ENCODE measurements at places on chromosomes 13 and 19.

DNA sequence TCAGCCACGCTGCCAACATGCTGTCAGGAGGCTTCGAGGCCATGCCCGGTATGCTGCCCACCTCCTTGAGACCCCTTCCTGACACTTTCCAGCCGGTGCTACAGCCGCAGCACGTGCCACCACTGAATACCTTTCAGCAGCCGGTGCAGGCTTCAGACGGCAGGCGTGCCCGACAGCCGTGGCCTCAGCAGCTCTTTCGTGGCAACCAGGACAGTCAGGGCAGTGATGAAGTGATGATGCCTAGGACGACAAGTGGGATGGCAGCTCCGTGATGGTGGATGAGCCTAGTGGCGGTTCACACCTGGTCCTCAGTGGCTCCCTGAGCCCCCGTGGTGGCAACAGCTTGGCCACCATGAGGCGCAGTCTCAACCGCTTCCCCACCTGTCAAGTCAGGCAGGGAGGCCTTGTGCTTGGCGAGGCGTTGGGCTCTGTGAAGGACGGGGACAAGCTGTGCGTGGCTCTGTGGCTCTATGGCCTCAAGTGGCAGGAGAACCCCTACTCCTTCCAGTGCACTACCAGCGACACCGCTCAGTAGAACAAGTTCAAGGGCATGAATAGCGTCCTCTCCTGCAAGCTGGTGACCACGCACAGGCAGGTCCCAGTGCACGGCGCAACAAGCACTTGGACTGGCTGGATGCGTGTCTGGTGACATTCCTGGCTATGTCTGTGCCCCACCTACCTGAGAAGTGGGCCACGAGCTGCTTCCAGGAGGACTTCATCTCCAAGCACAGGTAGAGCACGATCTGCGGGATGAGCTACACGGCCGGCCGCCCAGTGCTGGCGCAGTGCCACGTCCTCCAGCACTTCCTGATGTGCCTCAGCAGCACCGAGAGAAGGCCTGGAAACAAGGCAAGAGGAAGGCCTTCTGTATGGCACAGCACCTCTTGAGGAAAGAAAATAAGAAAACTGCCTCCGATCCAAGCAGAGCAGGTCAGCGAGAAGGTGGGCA, 18.2 kb upstream of the ZNF14 start:
- no peak for DNase-seq

- DNase-seq, result no peak
These were observed 33.3 kb upstream of the ALOX5AP start for GRCh38 chr13:30702006-30702405.

GRCh38 chr19:1170938-1171754, 2.9 kb downstream of the SBNO2 start:
- no peak for DNase-seq

DNA sequence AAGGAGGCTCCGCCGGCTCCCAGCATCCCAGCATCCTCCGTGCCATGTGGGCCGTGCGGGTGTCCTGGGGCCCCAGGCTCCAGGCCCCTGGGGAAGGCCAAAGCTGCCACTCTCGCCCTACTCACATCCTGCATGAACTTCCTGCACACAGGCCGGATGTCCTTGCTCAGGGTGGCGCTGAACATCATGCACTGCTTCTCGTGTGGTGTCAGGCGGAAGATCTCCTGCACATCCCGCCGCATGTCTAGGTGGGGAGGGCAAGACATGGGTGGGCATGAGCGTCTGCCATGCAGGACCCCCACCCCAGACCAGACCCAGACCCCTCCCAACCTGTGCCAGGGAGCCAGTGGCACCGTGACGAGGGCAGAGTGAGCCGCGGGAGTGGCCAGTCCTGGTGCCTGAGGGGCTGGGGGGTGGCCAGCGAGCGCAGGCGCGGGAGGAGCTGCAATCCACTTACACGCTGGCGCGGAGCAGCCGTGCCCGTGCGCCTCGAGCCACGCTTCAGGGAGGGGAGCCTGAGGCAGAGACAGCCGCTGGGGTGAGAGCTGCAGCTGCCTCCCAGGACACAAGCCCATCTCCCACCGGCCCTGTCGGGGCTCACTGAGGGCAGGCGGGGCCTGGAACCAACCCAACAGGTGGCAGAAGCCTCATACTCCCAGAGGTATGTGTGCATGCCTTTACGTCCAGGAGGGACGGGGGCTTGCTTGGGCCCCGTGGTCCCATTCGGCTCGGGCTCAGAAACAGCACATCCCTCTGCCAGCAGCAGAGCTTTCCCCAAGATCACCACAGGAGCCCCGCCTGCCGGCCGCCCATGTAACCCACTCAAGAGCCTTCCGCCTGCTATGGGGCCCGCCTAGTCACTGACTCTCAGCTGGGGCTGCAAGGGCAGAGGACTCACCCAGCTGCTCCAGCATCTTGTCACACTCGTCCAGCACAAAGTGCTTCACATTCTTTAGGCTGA, 8.8 kb downstream of the DDX39A start:
- DNase-seq, result no peak

DNA sequence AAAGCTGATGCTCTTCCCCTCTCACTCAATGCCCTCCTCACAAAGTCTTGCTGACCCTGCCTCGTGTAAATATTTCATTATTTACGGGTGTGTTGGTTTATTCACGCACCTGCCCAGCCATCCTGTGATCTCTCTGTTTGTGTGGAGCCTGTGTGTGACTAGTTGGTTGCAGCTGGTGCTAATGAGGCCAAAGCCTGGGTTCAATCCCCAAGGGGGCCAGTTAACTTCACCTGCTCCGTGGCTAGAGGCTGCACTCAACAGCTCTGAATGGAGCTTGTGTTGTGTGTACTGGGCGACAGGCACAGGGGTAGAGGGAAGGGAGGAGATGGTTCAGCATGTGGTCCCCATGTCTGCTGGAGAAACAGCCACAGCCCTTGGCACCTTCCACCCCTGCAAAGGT, 109.5 kb downstream of the DNAJC15 start:
- no peak for DNase-seq

GRCh38 chr19:6394831-6395230, 1.9 kb upstream of the GTF2F1 start:
- DNase-seq, result no peak

DNA sequence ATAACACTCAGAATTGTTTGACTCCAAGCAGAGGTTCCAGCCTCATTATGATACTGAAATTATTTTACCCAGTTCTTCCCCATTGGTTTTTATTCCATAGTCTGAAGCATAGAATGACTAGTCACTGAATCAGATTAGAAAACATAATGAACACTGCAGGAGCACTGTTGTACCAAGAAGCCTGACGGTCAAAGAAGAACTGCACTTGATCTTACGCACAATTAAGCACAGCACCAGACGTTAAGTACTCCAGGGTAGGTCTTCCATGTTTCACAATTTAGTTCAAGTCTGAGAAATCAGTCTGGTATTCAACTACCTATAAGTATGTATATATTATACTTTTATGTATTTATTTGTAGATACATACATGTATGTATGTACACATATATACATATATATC, 973.5 kb upstream of the SPRY2 start:
- DNase-seq, result no peak

GRCh38 chr19:1779574-1779973, 26.3 kb downstream of the ONECUT3 start:
- no peak for DNase-seq

- no peak for DNase-seq
These were observed 25.1 kb downstream of the ELF1 start for GRCh38 chr13:40993987-40994386.

DNA sequence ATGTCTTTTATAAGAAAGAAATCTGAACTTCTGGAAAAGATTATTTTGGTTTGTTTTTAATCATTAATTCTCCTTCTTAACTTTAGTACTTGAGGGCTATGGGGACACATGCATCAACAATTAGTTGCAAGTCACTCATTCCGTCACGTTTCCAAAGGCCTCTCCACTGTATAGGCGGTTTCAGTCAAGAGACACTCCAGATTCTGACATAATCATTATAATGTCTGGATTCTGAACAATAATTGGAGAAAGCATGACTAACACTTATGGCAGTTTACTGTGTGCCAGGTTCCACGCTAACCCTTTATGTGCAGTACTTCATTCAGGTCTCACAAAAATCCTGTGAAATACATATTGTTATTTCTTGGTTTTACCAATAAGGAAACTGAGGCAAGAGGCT, 71.9 kb downstream of the TNFRSF19 start:
- no peak for DNase-seq

GRCh38 chr13:74288361-74288911, 154.2 kb upstream of the KLF12 start:
- DNase-seq, result peak; percentile 9

GRCh38 chr13:29535663-29536655, 59.5 kb downstream of the SLC7A1 start:
- no peak for DNase-seq

- no peak for DNase-seq
These were observed 605 bp downstream of the CAPNS1 start for GRCh38 chr19:36140304-36141038.

GRCh38 chr19:42111384-42111783, 20.9 kb downstream of the POU2F2 start:
- no peak for DNase-seq

DNA sequence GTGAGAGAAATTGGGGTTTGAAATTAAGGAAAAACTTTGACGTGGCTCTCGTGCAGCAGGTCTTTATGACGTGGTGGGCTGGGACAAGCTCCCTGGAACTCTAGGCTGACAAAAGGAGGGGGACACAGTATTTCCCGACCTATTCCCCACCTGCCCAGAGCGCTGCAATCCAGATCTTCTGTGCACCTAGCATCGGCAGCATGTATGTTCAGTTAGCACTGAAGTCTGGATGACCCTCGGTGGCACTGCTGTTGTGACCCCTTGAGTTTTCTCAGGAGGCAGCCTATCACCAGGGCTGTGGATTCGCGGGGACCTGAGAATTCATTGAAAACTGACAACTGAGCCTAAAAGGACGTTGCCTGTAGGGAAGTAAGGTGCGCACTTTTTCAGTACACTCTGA, 9.1 kb upstream of the ZNF536 start:
- DNase-seq, result no peak

- DNase-seq, result no peak
These were observed 324.3 kb downstream of the ZNF536 start for GRCh38 chr19:30696514-30696913.

- DNase-seq, result no peak
These were observed 81.6 kb downstream of the DACH1 start for GRCh38 chr13:71785361-71785760.

DNA sequence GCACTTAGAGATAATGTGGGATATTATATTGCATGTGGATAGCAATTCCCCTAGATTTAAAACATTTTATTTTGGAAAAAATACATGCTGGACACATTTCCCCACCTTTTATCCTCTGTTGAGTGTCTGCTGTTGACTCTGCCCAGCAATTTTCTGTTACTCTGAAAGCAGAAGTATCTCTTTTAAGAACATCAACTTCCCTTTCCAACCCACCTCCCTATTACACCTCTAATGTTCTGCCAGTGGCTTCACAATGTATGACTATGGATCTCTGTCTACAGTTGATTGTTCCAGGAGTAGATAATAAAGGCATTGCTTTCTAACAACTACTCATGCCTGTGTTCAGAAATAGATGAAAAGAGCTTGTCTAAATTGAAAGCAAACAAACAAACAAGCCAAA, 754.8 kb upstream of the SLITRK6 start:
- DNase-seq, result no peak

- DNase-seq, result no peak
These were observed 60.9 kb upstream of the RANBP3 start for GRCh38 chr19:6038634-6039405.

- DNase-seq, result no peak
These were observed 201.4 kb downstream of the PCCA start for GRCh38 chr13:100290165-100290801.

DNA sequence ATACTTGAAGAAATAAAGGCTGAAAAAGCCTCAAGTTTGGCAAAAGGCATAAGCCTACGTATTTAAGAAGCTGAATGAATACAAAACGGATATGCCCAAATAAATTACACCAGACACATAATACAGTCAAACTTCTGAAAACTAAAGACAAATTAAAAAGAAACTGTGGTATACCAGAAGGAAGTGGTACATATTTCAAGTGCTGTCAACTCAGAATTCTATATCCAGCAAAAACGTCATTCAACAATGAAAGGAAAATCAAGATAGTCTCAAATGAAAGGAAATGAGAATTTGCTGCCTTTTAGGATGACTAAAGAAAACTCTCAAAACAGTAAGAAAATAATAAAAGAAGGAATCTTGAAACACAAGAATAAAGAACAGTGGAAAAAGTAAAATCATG, 69.5 kb downstream of the POLR1D start:
- DNase-seq, result no peak

DNA sequence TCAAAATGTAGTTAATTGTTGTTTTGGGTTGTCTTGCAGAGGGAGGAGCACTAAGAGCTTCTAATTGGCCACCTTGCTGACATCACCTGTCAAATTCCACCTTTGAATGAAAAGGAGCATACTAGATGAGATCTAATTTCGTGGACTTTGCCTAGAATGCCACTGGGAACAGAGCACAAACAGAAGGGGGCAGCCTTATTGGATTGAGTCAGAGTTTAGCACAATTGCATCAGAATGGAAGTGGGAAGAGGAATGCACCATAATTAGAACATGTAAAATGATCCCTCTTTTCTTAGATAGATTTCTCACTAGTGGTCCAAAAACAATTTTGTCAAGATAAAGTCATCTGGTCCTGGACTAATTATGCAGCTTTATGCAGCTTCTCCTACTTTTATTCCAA, 1552.2 kb downstream of the PCDH9 start:
- no peak for DNase-seq

GRCh38 chr19:14400951-14401431, 18.1 kb downstream of the DDX39A start:
- no peak for DNase-seq

GRCh38 chr13:105177265-105177900, 1358.1 kb downstream of the EFNB2 start:
- DNase-seq, result no peak

DNA sequence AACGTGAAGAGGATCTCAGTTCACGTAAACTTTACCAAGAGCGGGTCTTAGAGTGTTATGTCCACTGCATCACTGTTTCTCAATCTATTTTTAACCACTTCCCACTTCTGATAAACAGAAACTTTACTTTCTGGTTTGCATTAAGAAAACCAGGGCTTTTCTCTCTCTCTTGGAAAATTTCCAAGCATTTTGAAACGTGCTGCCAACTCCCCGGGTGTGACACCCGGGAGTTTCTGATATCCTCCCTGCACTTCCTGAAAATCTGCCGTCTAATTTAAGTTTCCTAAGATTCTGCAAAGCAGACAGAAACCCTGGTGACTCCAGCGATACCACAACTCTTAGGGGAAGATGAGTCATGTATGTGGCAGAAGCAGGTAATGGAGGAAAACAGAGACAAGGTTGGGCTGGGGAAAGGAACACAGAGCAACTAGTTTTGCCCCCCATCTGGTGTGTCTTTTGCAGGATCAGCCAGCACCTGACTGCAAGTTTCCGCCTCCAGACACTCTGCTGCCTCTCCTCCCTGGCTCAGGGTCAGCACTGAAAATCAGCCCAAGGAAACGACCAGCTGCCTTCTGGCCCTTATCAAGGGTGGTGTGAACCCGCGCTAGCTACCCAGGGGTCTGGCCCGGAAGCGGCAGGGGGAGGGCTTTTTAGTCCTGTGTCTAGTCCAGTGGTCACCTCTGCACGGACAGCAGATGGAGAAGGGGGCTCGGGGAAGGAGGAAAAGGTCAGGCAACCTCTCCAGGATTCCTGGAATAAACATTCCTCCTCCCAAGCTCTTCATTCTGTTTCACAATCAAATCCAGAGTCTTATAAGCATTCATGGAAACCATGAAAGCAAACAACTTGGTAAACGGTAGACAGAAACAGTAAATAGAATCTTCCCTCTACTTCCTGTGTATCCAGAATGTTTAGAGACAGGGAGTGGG, 11.3 kb upstream of the FFAR2 start:
- no peak for DNase-seq
